Endodermal cell (in vitro differentiated cells): ENCODE measurements at places on chromosomes 6 and 20.

DNA sequence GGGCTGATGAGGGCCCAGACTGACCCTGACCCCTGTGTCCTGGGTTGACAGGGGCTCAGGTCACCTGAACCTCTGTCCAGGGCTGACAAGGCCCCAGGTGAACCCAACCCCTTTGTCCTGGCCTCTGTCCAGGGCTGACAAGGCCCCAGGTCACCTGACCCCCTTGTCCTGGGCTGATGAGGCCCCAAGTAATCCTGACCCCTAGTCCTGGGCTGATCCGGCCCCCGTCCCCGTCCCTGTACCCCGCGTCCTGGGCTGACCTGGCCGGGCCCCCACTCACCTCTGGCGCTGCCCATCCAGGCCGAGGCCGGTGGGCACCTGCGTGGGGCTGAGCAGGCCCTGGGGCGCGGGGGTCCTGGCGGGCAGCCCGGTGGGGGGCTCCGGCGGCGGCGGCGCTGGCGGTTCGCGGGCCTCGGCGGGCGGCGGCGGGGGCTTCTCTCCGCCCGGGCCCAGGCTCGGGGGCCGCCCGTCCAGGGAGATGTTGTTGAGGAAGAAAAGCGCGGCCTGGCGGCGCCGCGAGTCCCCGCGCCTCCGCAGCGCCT is 379 bp downstream of the CABLES2 start:
- no peak overlapping the region for H3K27ac ChIP-seq
- H3K36me3 ChIP-seq: no peaks in the 10 kb centered on the region

- no peak for DNase-seq
- H3K4me3 ChIP-seq: no peak overlapping the region
- no peaks in the 10 kb centered on the region for H3K36me3 ChIP-seq
- no peak overlapping the region for H3K27ac ChIP-seq
Observed at GRCh38 chr20:51195419-51195901, 172.6 kb upstream of the KCNG1 start.

DNA sequence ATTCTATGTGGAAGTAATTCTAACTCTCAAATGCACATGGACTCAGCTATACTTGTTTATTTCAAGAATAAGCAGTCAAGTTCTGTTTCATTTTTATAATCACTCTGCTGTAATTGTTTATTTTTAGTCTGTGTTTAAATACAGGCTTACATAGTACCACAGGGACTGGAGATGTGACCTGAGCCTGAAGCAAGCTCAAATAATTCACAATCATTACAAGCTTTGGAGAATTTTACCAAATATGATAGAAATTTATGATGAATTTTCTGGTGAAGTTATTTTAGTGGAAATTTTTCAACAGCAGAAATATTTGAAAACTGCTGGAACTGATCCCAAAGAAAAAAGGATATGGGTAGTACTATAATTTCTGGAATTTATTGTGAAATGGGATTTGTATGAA is 41.6 kb upstream of the DSE start:
- no peaks in the 10 kb centered on the region for H3K36me3 ChIP-seq
- H3K27me3 ChIP-seq: no peaks in the 10 kb centered on the region
- H3K4me1 ChIP-seq: peaks cover 4% of the 10 kb centered on the region
- no peak overlapping the region for H3K27ac ChIP-seq

DNA sequence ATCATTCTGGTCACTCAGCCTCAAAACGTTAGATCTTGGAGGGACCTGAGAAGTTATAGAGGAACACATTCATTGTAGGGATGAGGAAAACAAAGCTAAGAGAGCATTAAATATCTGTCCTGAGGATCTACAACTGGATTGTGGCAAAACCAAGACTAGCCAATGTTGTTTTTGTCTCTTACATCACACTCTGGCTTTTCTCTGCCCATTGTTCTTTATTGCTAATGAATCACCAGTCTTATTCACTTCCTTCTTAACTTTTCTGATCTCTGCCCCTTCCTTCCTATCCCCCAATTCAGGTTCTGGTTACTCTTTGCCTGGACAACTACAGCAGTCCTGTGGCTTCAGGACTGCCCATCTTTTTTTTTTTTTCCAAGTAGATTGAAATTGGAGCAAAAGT is 57.0 kb upstream of the PREP start:
- no peak for DNase-seq
- no peaks in the 10 kb centered on the region for H3K4me1 ChIP-seq
- no peak overlapping the region for H3K27ac ChIP-seq
- H3K36me3 ChIP-seq: no peaks in the 10 kb centered on the region

GRCh38 chr6:119602215-119603178 is 252.9 kb upstream of the MAN1A1 start:
- no peak for DNase-seq
- no peak overlapping the region for H3K27ac ChIP-seq
- no peaks in the 10 kb centered on the region for H3K4me1 ChIP-seq
- no peaks in the 10 kb centered on the region for H3K27me3 ChIP-seq

DNA sequence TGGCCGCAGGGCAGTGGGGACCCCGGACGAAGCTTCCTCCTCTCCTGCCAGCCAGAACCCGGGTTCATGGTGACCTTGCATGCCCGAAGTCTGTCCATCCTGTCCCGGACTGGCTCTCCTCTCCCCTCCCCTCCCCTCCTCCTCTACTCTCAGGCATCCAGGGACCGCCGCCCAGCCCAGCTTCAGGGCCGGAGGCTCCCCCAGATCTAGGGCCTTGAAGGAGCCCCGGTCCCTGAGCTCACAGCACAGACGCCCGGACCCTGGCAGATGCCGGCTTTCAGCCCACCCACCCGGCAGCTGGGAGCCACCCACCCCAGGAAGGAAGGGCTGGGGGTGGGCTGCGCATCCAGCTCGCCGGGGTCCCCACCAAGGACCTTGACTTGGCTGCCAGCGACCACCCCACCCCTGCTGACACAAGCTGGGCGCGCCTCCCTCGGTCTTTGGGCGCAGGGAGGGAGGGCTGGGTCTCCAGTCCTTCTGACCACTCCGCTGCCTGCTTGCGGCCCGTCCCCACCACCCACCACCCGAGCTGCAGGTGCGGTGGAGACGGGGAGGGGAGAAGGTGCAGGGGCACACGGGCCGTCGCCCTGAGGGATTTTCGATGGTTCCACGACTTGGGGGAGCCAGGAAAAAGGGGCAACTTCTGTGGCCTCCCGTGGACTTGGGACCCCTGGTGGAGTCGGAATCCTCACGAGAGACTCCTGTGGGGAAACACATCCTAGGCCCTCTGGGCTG is 5.8 kb upstream of the ABHD16B start:
- H3K4me3 ChIP-seq: no peak overlapping the region
- no peaks in the 10 kb centered on the region for H3K36me3 ChIP-seq
- no peak overlapping the region for H3K27ac ChIP-seq
- H3K4me1 ChIP-seq: peaks cover 4% of the 10 kb centered on the region
- peak; percentile 62 for DNase-seq

DNA sequence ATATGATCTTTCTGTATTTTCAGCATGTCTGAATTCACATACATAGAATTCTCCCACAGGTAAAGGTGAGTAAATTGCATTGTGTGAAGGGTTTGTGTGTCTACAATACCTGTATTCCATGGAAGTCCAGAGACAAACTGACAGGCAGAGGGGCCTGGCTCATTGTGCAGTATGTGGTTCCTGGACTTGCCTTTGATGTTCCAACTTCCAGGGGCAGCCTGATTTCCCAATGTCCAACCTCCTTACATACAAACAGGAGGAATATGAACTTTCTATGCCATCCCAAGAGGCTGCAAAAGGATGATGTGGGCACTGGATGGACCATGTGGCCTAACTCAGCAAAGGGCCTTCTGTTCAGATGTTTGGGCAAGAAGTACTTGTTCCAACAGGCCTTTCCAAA is 58.5 kb downstream of the LYRM4 start:
- no peak overlapping the region for H3K27ac ChIP-seq
- H3K27me3 ChIP-seq: no peaks in the 10 kb centered on the region
- no peak for DNase-seq
- H3K4me1 ChIP-seq: peaks cover 4% of the 10 kb centered on the region
- H3K36me3 ChIP-seq: no peaks in the 10 kb centered on the region
- no peak overlapping the region for H3K4me3 ChIP-seq

DNA sequence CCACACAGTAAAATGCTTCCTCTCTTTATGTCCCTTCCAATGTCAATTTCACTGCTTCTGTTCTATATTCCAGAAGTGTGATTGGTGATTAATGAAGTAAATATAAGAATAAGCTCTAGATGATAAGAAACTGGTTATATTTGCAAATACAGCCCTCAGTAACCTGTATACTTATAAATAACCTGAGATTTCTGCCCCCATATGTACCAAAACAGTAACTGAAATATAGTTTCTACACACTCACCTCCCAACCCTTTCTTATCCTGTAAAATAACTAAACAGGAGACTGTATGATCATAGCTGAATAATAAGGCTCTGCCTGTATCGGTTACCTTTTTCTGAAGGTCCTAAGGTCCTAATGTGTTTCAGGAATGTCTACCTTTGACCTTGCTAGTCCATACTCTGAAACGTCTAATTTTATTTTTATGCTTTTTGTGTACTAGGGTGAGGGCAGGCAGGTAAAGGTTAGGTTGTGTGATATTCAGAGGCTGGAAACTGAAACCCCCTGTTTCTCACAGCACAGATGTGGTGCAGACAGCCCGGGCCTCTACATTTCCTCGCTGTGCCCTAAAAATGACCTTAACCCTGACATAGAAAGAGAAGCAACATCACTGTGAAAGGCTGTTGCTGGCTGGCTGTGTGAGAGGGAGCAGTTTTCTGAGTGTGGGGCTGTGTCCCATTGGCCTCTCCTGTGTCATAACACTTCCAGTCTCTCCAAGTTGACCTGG is 378.8 kb downstream of the CENPW start:
- DNase-seq: no peak
- H3K27me3 ChIP-seq: no peaks in the 10 kb centered on the region
- no peak overlapping the region for H3K4me3 ChIP-seq
- no peaks in the 10 kb centered on the region for H3K36me3 ChIP-seq

GRCh38 chr6:139003751-139004150 is 15.7 kb upstream of the REPS1 start:
- no peaks in the 10 kb centered on the region for H3K36me3 ChIP-seq
- H3K4me1 ChIP-seq: no peaks in the 10 kb centered on the region
- no peak overlapping the region for H3K4me3 ChIP-seq

GRCh38 chr6:6655805-6656251 is 67.3 kb downstream of the LY86 start:
- no peaks in the 10 kb centered on the region for H3K36me3 ChIP-seq
- H3K4me1 ChIP-seq: no peaks in the 10 kb centered on the region
- H3K4me3 ChIP-seq: no peak overlapping the region
- H3K27ac ChIP-seq: no peak overlapping the region
- no peak for DNase-seq

- no peaks in the 10 kb centered on the region for H3K27me3 ChIP-seq
- peak; percentile 51 for DNase-seq
- peaks cover 23% of the 10 kb centered on the region for H3K4me1 ChIP-seq
Observed at GRCh38 chr6:3210024-3210610, 17.3 kb downstream of the TUBB2B start.

- H3K4me1 ChIP-seq: no peaks in the 10 kb centered on the region
- H3K27ac ChIP-seq: no peak overlapping the region
- no peaks in the 10 kb centered on the region for H3K27me3 ChIP-seq
- no peak for DNase-seq
Observed at GRCh38 chr6:147757291-147757690, 248.8 kb downstream of the SAMD5 start.

GRCh38 chr20:3885715-3886114 is 3.5 kb upstream of the PANK2 start:
- no peaks in the 10 kb centered on the region for H3K27me3 ChIP-seq
- H3K4me1 ChIP-seq: no peaks in the 10 kb centered on the region
- H3K4me3 ChIP-seq: no peak overlapping the region
- DNase-seq: no peak
- H3K27ac ChIP-seq: no peak overlapping the region

DNA sequence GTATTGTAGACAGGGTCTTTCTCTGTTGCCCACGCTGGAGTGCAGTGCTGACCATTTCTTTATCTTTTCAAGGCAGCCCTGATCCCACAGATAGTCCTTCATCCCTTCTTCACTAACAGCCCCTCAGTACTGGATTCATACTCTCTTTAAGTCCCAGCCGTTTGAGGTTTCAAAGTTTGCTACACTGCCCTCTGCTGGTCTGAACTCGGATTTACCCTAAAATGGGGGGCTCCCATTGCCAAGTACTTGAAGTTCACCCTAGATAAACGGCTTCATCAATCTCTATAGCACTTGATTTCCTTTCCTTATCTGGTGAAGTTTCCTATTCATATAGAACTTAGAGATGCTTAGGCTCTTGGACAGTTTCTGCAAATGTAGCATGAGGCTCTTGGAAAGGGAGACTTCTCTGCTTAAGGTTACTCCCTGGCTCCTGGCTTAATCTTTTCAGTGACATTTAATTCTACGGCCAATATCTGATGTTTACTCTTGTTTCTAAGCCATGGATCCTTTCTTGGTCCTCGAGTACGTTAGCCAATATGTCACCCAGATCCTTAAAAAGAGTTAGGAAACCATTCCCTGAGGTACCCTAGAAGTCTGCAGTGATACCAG is 21.4 kb upstream of the PREP start:
- H3K36me3 ChIP-seq: no peaks in the 10 kb centered on the region
- H3K4me3 ChIP-seq: no peak overlapping the region

- H3K4me1 ChIP-seq: no peaks in the 10 kb centered on the region
- no peak overlapping the region for H3K27ac ChIP-seq
- H3K36me3 ChIP-seq: no peaks in the 10 kb centered on the region
- H3K4me3 ChIP-seq: no peak overlapping the region
- H3K27me3 ChIP-seq: peaks cover 7% of the 10 kb centered on the region
- DNase-seq: no peak
Observed at GRCh38 chr20:59585714-59586409, 18.5 kb upstream of the PHACTR3 start.

GRCh38 chr6:1713016-1713600 is 103.4 kb downstream of the FOXC1 start:
- no peak overlapping the region for H3K27ac ChIP-seq
- peaks cover 15% of the 10 kb centered on the region for H3K27me3 ChIP-seq
- peaks cover 3% of the 10 kb centered on the region for H3K4me1 ChIP-seq
- no peaks in the 10 kb centered on the region for H3K36me3 ChIP-seq

GRCh38 chr20:1212023-1212422 is 8.8 kb downstream of the C20orf202 start:
- H3K4me1 ChIP-seq: peaks cover 3% of the 10 kb centered on the region
- H3K4me3 ChIP-seq: no peak overlapping the region
- H3K27ac ChIP-seq: no peak overlapping the region

DNA sequence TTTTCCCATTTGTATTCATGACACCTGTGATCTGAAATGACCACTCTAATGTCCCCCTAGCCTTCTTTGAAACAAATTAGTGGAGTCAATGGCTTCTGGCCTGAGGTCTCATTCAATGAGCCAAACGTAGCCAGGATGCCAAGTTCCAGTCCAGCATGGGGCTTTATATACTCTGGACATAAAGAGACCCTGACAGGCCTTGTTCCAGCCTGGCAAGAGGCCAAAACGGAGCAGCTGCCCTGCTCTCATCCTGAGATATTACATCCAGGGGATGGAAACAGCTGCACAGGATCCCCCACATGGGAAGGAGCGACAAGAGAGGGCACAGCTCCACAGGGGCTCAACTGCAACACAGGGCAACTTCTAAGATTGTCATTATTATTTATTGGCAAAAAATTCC is 437.8 kb downstream of the CDH26 start:
- no peak overlapping the region for H3K4me3 ChIP-seq
- no peaks in the 10 kb centered on the region for H3K4me1 ChIP-seq
- H3K27me3 ChIP-seq: no peaks in the 10 kb centered on the region
- no peaks in the 10 kb centered on the region for H3K36me3 ChIP-seq
- DNase-seq: no peak

- no peaks in the 10 kb centered on the region for H3K27me3 ChIP-seq
- DNase-seq: no peak
- H3K36me3 ChIP-seq: no peaks in the 10 kb centered on the region
- no peak overlapping the region for H3K4me3 ChIP-seq
Observed at GRCh38 chr20:805713-806112, 27.8 kb upstream of the FAM110A start.
